Fibroblast of skin of scalp (primary cell): ENCODE measurements at places on chromosomes 5 and 9.

DNA sequence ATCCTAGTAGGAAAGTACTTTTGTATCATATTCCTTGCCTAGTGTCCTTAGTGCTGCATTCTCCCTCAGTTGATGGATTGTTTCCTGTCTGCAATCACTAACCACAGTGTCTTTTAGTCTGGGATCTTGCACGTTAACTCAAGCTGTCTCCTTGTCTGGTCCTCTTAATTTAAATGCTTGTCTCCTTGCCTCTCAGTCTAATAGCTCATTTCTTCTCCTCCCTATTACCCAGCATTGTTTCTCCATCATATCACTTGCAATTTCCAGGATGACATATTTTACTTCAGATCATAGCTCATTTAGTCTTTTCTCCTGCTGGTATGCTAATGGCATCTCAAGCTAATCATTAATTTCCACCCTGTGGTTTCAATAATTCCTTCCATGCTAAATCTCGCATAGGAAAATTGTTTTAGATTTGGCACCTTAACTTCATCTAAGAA lies 2052.0 kb upstream of the C9orf72 start:
- peak; percentile 50 for DNase-seq

DNA sequence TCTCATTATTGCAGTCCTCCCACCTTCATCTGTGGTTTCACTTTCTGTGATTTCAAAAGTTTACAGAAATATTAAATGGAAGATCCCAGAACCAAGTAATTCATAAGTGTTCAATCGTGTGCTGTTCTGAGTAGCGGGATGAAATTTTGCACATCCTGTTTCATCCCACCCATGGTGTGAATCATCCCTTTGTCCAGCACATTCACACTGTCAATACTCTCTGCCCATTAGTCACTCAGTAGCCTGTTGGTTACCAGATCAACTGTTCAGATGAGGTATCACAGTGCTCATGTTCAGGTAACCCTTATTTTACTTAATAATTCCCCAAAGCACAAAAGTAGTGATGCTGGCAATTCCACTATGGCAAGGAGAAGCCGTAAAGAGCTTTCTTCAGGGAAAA lies 26.8 kb downstream of the FAM81B start:
- DNase-seq = no peak

- DNase-seq = no peak
These were observed 7.1 kb downstream of the RAPGEF1 start for GRCh38 chr9:131732636-131733289.

GRCh38 chr5:120139039-120139438 lies 325.1 kb upstream of the PRR16 start:
- peak; percentile 88 for DNase-seq

GRCh38 chr5:105740242-105740641 lies 1930.5 kb downstream of the EFNA5 start:
- no peak for DNase-seq

GRCh38 chr5:15664961-15665360 lies 165.0 kb downstream of the FBXL7 start:
- DNase-seq = peak; percentile 84

GRCh38 chr9:135268031-135268430 lies 180.6 kb downstream of the OLFM1 start:
- no peak for DNase-seq

GRCh38 chr9:110777876-110778215 lies 109.3 kb downstream of the MUSK start:
- DNase-seq = no peak

- DNase-seq = peak; percentile 26
These were observed 80.7 kb upstream of the TNFAIP8 start for GRCh38 chr5:119275146-119275545.

DNA sequence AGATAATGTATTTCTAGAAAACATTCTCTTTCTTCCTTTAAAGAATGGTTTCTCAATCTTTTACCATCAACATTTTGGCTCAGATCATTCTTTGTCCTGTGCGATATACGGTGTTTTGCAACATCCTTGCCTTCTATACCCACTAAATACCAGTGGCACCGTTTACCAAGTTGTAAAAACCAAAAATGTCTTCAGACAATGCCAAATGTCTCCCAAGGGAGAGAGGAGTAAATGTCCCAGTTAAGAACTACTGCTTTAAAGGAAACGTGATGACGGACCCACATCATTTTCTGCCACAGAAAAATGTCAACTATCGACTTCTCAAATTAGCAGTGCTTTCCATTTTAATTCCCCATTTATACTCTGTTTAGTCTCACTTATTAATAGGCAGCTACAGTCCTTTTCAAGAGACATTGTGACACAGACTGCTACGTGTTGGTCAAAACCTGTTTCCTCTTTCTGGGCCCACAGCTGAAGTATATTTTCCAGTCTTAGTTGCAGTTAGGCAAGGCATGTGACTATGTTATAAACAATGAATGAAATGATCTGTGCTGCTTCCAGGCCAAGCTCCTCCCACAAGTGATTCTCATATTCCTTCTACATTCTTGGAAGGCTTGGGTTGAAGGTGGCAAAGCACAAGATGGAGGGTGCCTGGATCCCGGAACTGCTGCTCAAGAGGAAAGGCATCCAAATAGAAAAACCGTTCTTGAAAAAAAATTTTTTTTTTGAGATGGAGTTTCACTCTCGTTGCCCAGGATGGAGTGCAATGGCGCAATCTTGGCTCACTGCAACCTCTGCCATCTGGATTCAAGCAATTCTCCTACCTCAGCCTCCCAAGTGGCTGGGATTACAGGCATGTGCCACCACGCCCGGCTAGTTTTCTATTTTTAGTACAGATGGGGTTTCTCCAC lies 8.8 kb downstream of the PRXL2C start:
- DNase-seq = peak; percentile 60

GRCh38 chr5:169703813-169704212 lies 66.7 kb downstream of the DOCK2 start:
- DNase-seq = no peak

DNA sequence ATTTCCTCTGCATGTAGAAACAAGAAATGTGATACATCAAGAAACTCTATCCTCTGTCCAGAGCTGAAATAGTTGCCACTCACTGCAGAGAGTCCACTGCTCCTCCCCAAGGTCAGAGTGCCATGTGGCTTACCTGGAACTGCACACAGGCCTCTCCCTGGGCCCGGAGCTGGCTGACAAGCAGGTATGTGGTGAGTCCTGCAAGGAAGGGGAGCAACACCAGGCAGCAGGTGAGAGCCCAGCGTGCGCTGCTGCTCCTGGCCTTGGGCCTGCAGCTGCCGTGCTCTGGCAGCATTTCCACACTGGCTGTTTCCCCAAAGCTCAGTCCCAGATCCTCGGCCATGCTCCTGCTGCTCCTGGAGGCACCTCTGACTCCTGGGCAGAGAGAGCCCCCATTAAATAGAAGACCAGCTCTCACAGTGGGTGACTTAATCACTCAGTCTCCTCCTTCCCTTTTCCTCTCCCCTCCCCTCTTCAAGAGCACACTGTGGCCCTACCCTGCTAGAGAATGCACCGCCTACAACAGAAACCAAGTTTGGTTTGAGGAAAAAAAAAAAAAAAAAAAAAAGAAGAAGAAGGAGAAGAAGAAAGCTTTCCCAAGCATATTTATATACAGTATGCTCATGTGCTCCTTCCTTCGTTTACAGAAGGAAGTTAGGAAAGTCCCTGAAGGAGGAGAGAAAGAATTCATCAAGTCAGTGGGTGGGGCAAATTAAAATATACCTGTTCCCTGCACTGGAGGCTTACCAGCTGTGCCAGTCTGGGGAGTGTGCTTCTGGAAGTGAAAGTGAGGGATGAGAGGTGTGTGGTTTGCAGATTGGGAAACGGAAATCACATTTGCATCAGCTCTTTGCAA lies at the start of gene TNFSF15:
Gene TNFSF15, minus strand, starts transcription at position 370 of the 856 bp plus-strand sequence. Its CDS starts 27 bp downstream, at position 343.
- no peak for DNase-seq

DNA sequence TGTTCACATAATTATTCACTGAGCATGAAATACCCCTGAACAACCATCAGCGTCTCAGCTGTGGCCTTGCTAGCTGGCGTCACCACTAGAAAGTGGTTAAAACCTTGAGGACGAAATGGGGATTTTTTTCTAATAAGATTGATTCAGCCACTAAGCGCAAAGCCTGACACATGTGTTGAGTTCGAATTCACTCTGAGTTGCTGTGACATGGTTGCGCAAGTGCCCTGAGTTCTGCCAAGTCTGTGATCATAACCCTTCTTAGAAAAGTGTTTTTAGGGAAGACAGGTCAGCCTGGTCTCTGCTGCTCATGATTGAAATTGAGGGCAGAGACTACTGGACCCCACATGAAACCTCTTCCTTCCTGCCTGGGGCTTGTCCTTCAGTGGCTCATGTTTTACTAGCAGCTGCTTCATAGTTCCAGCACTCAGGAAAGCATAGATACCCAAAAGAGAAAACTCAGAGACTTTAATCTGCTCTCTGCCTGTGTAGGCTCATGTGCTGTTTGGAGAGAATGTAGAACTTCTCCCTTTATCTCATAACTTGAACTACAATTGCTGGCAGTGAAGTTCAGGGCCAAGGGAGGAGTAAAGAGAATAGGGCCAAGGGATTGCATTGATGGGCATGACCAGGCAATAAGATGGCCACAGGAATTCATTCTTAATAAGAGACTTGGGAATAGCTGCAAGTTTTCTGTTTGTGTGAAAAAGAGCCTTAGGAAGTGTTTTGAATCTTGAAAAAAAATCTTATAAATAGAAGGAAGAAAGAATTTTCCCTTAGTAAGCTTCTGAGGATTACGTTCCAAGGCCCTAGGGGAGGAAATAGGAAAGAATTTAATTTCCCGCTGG lies 66.8 kb upstream of the CXCL14 start:
- no peak for DNase-seq

- DNase-seq = no peak
These were observed 15.9 kb downstream of the HSPB3 start for GRCh38 chr5:54471398-54471797.

DNA sequence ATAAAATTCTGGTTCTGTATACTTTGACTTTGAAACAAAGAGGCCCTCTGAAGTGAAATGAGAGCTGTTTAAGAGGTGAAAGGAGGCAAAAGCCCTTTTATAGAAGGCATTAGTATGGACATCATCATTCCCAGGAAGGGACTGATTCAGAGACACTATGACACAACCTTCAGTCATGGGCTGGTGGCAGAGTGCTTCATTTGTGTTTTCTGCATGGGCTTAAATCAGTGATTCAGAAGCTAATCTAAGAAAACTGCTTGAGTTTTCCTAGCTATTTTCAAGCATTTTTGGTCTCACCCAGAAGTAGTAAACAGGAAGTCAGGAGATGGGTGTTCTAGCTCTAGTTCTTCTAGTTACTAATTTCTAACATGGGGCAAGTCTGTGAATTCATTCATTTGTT lies 288.9 kb downstream of the TRPM3 start:
- DNase-seq = no peak

GRCh38 chr9:131423171-131423581 lies 29.3 kb downstream of the PRRC2B start:
- peak; percentile 67 for DNase-seq

- no peak for DNase-seq
These were observed 604.1 kb downstream of the TAF11L14 start for GRCh38 chr5:18238321-18238720.

DNA sequence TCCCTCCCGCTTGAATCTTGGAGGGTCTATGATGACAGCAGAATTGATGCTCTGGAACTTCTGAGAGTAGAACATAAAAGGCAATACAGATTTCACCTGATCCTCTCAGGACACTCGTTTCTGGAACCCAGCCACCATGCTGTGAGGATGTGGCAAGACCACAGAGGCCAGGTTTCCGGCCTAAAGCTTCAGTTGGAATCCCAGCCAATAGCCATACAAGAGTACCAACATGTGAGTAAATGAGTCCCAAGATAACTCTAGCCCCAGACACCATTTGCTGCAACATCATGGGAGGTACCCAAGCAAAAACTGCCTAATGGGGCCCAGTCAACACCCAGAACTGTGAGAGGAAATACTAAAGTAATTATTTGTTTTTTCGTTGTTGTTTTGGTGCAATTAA lies 65.7 kb upstream of the MARCHF11 start:
- no peak for DNase-seq

DNA sequence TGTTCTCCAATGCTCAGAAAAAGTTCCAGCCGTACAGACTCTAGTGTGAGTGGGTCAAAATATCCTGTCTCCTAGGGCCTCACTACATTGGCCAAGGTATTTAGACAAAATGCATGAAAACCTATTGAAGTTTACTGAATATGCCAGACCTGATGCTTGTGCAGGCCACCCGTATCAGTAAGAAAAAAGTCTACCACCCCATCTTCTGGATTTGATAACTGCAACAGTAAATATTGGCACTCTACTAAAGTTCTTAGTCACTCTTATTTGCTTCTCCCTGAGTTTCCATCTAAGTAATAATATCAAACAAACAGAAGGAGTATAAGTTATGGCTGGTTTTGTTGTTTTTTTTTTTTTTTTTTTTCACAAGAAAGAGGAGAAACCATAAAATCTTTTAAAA lies 627.7 kb upstream of the KLF4 start:
- DNase-seq = no peak

GRCh38 chr5:39076757-39077728 lies 2.8 kb upstream of the RICTOR start:
- DNase-seq = peak; percentile 30

GRCh38 chr9:37574241-37574721 lies 1.9 kb downstream of the FBXO10 start:
- peak; percentile 22 for DNase-seq

GRCh38 chr9:119005162-119005561 lies 364.1 kb downstream of the BRINP1 start:
- DNase-seq = peak; percentile 68

DNA sequence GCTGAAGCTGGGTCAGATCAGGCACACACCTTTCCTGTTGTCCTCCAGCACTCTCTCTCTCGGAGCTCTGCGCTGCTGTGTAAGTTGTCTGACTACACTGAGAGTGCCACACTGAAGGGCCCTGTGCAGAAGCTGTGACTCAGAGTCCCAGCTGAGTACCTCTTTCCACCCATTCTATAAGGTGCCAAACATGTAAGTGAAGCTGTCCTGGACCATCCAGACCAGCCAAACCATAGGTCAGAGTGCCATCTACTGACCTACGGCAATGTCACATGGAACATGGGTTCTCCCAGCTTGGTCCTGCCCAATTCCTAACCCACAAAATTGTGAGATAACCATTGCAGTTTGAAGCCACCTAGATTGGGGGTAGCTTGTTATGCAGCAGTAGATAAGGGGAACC lies 68.2 kb downstream of the ADCY2 start:
- DNase-seq = no peak

- DNase-seq = no peak
These were observed 13.4 kb upstream of the SLC9A3 start for GRCh38 chr5:537621-538071.

GRCh38 chr9:111305914-111306313 lies 24.1 kb downstream of the OR2K2 start:
- no peak for DNase-seq

- peak; percentile 16 for DNase-seq
These were observed 568.2 kb upstream of the CDH18 start for GRCh38 chr5:20556115-20556763.

DNA sequence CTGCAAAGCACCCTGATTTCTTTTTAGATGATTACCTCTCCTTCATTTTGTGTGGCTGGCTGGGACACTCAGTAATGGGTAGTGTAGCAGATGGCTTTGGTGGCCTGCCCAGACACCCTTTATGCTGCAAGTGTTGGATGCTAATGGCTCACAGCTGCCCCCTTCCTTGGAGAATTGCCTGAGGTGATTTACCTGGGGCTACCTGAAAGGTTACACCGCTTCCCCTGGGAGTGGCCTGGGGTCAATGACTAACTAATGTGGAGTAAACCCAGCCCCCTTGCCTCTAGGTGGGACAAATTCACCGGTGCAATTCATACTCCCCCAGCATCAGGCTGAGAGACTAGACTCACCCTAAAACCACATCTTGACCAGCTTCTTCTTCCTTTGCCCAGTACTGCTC lies 23.5 kb upstream of the HAND1 start:
- no peak for DNase-seq

GRCh38 chr9:108553111-108553635 lies 302.6 kb downstream of the ACTL7B start:
- no peak for DNase-seq

- peak; percentile 28 for DNase-seq
These were observed 7.1 kb upstream of the MYOZ3 start for GRCh38 chr5:150653762-150654556.
